ENCODE measurements at places on chromosomes 7 and 10.

DNA sequence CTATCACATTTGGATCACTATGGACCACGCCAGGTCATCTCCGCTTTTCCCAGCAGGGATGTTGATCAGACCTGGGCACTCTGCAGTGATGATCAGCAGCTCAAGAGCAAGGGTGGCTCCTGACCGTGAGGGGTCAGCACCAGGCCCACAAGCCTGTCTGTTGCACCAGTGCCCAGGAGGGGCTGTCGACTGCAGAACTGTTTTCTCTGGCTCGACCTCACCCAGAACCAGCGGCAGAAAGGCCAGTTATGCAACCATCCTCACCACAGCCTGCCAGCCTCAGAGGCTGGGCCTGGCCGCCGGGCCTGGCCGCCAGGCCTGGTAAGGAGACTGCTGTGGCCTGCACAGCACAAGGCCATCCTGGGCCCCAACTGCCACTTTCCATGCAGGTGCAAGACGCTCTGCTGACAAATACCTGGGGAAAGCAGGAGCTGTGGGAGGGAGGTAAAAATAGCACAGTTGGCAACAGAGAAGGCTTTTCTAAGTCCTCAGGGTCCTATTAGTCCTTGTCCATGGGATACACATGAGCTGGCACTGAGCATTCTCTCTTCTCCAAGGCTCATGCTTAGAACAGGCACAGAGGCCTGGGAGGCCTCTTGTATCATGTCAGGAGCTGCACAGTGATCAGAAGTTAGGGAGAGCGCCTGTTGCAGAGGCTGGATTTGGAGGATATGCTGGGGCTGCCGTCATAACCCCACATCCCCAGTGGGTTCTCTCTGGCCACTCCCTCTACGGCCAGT lies 17.5 kb downstream of the KCNMA1 start:
- no peak for DNase-seq

- DNase-seq: no peak
Observed at GRCh38 chr7:27388561-27388960, 146.0 kb downstream of the EVX1 start.

- DNase-seq: no peak
Observed at GRCh38 chr10:51288511-51288910, 214.2 kb downstream of the PRKG1 start.

DNA sequence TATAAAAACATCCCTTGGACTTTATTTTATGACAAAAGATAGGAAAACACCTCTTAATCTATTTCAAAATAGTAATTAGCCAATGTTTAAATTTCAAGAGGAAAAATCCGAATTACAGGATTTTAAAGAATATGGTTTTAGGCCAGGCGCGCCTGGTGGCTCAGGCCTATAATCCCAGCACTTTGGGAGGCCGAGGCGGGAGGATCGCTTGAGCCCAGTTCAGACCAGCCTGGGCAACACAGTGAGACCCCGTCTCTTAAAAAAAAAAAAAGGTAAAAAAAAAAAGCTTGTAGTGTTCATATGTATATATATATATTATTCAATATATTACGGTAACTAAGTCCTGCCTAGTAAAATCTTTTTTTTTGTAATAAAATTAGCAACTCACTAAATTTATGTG lies 1.4 kb downstream of the BNIP3 start:
- no peak for DNase-seq

DNA sequence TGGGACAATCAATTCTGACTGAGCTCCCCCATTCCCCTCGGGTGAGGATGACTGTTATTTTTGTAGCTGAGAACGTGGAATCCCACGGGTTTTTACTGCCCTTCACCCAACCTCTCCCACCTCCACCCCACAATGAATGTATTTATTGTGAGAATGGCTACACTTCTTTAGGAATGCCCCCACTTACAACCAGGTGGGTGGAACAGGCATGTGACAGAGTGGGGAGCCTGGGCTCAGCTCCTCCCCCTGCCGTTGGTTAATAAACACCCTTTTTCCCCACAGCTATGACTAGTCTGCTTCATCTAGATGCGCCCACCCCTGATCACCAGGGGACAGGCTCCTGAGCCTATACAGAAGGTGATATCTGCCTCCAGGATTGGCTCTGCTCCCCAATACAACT lies 2.0 kb downstream of the MRPL43 start:
- no peak for DNase-seq

- no peak for DNase-seq
Observed at GRCh38 chr10:100793055-100793454, 47.7 kb downstream of the PAX2 start.

DNA sequence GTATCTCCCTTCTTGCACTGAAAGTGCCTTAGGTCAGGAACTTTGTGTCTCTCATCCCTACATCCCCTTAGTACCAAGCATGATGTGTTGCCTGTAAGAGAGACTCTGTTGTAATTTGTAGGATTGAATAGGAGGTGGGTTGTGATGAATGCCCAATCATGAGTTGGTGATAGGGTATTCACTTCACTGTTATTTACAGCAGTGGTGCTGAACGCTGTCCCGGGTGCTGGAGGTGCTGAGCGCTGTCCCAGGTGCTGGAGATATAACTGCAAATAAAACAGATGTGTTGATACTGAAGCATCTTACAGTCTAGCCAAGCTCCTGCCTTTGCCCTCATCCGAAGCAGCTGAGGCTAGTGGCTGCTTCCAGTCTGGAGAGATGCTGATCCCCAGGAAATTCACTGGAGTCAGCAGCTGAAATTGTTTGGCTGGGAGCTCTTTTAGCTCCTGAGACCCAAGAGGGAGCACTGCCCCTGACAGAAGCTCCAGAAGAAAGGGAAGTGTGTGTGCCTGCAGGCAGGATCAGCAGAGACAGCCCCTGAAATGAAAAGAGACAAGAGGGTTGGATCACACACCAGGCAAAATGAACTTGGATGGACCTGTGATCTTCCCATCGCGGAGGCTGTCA lies 183.4 kb downstream of the SORCS3 start:
- peak; percentile 59 for DNase-seq

- DNase-seq: no peak
Observed at GRCh38 chr7:77184990-77185389, 14.6 kb downstream of the FGL2 start.

GRCh38 chr10:17428351-17429097 lies 25.9 kb downstream of the ST8SIA6 start:
- DNase-seq: no peak
